ENCODE measurements at places on chromosomes 2 and 18. TPM values are rescaled to one million over a fixed set of nuclear protein-coding genes. Genes with fewer than 3 reads are reported as not detected.

DNA sequence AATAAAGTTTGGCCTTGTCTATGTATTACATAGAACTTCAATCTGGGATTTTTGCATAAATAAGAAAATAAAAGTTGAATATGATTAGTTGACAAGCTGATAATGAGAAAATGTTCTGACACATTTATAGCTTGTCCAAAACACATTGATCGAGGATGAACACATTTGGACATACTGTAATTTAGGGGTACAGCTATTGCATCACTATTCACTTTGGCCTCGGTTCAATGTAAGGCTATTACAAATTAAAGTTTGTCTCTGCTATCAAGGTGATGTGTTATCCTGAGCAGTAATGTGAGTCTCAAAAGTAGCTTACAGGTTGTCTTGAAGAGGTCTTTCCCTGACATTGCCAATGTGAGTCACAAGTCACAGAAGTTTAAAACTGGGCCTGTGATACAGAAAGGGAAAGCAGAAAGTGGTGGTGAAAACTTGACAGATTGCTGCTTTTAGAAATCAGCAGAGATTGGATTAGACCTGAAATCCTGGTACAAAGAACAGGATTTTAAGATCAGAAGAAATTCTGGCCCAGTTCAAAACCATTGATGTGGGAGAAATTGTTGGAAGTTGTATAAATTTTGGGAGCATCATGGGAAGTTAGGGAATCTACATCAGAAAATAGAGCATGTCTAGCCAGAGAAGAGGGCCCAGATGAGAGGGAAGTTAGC lies 674.1 kb downstream of the NYAP2 start:
- DNase-seq = no peak

DNA sequence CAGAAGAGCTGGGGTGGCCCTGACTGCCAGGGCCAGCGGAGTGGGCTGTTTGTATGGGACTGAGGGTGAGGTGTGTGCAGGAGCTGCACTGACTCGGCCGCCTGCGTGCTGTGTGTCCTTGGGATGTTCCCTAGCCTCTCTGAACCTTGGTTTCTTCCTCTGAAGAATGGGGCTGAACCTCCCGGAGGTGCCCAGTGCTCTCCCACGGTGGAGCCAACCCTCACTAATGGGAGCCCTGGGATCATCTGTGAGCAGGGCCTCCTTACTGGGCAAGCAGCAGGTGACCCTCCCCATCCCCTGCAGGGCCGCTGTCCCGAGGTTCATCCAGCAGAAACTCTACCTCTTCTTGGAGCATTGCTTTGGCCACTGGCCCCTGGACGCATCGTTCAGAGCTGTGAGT lies 11.7 kb upstream of the CCDC74A start:
- no peak for DNase-seq

DNA sequence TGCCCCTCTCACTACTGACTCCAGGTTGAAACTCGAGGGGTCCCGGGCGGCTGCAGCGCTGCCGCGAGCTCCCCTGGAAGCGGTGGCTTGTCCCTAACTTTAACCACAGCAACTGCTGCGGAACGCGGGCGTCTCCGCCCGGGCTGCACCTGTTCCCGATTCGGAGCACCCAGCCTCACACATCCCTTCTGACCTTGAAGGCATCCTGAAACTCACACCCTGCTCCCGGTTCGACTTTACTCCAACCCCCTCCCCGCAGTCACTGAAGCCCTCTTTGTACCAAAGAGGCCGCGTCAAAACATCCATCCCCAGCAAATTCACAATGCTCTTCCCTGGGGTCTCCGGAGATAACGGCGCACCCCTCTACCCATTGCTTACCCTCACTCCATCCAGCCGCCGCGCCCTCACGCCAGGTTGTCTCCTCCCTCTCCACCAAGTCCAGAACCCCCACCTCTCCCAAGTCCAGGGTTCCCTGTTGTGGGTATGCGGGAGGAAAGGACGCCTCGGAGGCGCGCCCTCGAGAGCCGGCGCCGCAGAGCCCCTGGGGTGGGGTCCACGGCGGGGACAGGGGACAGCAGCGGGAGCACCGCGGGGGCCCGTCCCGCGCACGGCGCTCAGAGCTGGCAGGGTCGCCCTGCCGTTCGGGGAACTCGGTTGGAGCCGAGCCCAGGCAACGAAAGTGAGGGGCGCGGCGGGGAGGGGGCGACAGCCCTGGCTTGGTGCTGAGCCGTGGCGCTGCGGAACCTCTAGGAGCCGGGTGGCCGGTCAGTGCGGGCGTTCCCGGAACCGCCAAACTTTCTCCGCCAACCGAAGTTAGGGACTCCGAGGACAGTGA lies 934 bp downstream of the MYO5B start:
- DNase-seq = no peak

- DNase-seq = no peak
Observed at GRCh38 chr2:143312441-143312840, 183.2 kb downstream of the ARHGAP15 start.

GRCh38 chr2:148978706-148979105 lies 59.8 kb upstream of the LYPD6B start:
- DNase-seq = no peak

DNA sequence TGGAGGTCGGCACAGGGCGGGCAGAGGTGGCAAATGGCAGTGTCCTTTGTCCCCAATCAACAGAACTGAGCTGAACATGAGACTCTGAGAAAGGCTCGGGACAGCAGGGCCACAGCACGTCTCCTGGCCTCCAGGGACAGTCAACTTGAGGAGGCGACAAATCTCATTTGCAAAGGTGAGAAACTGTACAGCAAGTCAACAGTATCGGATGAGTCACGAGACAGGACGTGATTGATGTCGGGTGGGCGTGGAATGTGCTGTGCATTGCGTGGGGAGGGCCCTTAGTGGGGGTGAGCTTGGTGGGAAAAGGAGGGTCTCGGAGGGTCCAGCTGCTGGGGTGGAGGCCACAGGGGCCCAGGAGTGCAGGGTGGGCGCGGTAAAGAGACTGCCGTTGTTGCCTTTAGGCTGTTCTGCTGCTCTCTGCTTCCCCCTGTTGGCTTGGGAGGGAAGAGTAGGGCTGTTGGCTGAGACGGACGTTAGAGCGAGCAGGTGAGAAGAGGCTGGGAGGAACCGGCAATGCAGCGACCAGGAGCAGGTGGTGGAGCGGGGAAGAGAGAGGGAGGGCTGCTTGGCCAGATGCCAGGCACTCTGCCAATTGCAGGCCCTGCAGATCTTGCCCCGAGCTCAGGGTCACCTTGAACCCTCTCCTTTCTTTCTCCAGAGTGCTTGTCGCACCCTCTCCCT lies 164.3 kb downstream of the BCL2 start:
- DNase-seq = peak; percentile 54

DNA sequence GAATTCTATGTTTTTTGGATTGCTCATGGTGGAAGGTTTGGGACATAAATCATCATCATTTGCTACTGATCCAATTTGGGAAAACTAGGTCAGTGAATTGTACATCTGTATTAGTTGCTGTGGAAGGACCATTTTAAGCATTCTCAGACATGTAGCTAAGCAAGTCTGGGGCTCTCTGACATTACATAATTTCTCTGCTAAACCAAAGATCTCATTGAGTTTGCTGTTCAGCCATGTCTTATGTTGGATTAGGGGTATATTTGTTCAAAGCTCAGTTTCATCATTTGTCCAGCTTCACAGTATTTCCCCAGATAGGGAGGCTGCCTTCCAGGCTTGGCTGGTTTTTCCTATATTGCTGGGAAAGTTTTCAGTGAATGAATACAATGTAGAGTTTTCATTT lies 399.7 kb downstream of the MTX2 start:
- no peak for DNase-seq

GRCh38 chr18:54607213-54608027 lies 16.4 kb downstream of the DYNAP start:
- DNase-seq = no peak

- DNase-seq = no peak
Observed at GRCh38 chr2:240455272-240455646, 19.8 kb downstream of the GPC1 start.

GRCh38 chr2:136534811-136535210 lies 230.5 kb upstream of the THSD7B start:
- no peak for DNase-seq

DNA sequence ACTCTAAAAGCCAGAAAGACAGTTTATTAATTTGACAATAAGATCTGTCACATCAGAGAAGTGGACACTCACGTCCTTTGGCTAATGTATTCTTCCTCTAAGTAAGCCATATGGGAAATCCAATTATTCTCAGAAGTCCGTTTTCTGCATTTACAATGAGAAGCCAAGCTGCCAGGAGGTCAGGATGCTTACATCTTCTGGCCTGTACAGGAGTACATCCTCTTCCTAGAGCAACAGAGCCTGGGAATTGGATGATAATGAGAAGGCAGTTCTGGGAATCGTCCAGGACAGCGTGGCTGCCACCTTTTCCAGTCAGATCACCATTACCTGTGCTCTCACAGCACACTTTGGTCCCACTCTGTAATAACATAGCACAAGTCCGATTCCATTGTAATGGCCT lies 5.2 kb downstream of the RAPGEF4 start:
- no peak for DNase-seq

DNA sequence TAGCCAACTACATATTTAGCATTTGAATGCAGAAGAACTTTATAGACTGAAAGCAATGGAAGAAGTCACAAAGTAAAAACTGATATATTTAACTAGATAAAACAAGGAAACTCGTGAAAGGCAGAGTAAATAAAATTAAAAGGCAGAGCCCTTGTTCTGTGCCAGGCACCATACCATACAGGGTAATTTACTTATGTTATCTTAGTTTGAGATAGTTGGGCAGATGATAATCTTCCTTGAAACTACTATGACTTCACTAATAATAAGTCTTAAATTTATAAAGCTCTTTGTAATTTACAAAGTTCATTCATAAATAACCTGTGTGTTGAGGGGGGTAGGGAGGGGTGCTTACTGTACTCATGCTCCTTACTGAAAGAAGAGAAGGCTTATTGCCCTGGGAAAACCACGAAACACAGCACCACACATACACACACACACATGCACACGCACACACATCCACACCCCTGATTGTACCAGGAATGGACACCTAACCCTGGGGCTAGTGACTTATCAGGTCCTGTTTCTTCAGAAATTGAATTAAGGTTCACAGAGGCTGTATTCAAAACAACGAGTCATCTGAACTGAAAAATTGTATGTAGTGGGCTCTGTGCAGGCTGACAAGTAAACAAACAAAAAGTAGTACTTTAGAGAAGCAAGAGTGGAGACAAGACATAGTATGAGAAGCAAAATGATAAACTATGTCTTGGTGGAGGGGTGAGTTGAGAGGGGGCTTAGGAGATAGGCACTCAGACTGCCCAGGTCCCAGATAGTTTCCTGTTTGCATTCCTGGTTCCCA lies 38.1 kb downstream of the AGFG1 start:
- DNase-seq = no peak

GRCh38 chr2:218927876-218928275 lies 31.6 kb upstream of the CDK5R2 start:
- no peak for DNase-seq

DNA sequence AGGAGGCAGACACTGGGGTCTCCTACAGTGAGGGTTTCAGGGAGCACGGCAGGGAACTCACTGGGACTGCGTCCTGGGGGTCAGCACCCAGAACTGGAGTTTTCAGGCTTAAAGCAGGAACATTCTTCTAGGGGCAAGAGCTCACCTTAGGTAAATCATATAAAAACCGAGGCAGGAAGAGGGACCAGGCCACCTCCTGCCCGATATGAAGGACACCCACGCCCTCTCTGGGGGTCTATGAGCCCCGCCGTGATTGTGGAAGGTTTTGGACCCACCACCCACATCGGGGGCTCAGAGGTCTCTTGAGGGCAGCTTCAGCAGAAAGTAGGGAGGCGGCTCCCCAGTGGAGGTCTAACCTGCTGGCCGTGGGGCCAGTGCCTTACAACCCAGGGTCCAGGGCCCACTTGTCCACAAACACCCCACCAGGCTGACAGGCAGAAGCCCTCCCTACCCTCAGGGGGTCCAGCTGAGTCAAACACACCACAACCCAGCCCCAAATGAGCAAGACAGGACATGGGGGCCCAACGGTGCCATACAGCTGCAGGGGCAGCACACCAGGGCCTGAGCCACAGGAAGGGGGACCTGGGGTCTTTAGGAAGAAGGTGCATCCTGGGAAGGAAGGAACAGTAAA lies 25.3 kb downstream of the CROCC2 start:
- DNase-seq = no peak

DNA sequence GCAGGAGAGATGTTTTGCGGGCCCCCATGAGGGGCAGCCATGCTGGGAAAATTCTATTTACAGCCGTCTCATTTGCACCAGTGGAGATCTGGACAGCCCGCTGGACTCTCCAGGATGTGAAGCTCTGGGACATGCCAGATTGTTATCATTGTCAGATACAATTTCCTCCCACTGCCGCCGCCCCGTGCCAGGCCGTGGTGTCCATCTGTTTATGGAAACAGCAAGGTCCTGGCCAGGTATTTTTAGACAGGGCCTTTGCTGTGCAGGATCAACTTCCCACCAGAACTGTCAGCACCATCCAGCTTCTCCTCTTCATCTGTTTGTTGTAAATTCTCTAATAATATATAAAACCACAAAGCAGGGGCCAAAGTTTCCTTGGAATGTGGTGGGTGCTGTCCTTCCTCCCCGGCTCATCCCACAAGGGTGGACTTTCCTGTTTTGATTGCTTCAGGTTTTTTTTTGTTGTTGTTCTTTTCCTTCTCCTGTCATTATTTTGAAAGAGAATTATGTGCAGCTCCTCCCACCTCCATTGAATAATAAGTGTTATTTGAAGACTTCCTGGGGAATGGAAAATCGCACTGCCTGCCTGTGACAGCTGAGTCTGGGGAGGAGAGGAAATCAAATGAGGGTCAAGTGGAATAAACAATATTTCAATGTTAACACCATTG lies 398.1 kb downstream of the TNS1 start:
- DNase-seq = no peak

DNA sequence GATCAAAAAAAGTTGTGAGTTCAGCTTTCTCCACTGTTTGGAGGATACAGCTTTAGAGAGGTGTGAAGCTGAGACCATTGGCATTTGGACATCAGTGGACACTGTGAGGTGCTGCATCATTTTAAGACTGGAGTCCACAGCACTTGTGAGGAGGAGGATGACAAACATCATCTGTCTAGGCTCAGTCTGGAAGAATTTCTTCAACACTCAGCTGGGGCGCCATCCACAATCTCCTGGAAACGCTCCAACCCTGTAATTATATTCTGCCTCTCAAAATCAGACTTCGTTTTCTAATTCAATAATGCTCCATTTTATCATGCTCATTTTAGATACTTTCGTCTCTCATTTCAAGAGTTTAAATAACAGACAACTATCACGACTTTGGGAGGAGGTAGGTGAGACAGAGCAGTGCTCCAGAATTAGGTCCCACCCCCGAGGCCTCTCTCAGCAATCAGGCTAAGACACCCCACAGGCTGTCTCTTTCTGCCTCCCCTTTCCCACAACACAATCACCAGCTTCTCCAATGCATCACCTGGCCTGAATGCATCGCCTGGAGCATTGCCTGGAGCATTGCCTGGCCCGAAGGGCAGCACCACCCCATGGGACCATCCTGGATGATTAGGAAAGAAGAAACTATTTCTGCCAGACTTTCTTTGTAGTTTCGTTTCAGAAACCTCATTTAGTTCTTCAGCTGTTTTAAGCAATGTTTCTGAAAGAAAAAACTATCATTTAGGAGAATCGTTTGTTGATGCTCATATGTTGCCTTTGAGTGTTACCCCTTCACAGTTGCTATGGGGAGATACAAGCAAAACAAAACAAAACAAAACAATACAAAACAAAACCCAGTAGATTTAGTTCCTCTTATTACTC lies 37.0 kb upstream of the DPP10 start:
- no peak for DNase-seq

- no peak for DNase-seq
Observed at GRCh38 chr2:72126186-72127100, 21.2 kb downstream of the CYP26B1 start.

KIF1A gene
- not detected for total RNA-seq

UGT1A3 gene
- not detected for total RNA-seq

CSRNP3 gene
- total RNA-seq = not detected

ANO7 gene
- total RNA-seq = 0.20 TPM

NXPH2 gene
- total RNA-seq = not detected

AQP12A gene
- not detected for total RNA-seq

All from T-helper 17 cell (primary cell).